HuH-7.5 (cell line): ENCODE measurements at places on chromosomes 11 and 22.

GRCh38 chr11:120137187-120137610 lies 714 bp downstream of the TRIM29 start:
- DNase-seq, result no peak

DNA sequence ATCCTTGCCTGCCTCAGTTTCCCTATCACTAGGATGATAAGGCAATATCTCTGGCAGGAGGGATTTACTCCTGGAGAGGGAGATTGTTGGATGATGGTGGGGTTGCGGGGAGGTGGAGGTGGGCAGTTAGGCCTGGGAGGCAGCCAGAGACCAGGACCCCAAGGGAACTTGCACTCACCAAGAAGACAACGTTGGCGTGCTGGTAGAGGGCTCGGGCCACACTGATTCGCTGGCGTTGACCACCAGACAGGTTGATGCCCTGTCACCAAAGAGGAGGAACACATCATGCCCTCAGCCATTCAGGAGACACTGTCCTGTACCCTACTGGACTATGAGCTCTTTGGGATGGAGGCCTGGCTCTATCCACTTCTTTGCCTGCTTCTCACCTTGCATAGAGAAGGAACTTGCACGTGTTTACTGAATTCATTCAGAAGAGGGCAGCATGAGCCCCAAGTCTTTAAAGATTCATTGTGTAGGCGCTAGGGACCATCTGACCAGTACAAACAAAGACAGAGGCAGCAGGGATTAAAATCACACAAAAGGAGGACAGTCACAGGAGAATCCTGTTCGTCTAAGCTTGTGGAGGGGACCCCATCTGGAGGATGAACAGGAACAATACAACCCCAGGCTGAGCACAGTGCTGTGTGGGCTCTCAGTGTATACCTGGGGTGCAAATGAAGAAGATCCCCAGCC lies 24.2 kb upstream of the KCNJ11 start:
- no peak for DNase-seq

- DNase-seq, result no peak
Observed at GRCh38 chr11:41954034-41954433, 494.6 kb upstream of the LRRC4C start.

DNA sequence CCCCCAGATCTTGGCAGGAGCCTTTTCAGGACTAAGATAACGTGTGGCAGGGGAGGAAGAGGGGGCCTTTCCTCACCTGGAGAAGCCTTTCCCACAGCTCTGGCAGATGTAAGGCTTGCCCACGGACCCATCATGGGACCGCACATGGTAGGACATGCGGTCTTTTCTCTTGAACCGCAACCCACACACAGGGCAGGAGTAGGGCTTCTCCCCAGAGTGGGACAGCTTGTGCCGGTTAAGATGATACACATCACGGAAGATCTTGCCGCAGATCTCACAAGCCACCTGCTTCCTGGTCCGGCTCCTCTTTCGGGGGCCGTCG lies 1.9 kb downstream of the PATZ1 start:
- no peak for DNase-seq

DNA sequence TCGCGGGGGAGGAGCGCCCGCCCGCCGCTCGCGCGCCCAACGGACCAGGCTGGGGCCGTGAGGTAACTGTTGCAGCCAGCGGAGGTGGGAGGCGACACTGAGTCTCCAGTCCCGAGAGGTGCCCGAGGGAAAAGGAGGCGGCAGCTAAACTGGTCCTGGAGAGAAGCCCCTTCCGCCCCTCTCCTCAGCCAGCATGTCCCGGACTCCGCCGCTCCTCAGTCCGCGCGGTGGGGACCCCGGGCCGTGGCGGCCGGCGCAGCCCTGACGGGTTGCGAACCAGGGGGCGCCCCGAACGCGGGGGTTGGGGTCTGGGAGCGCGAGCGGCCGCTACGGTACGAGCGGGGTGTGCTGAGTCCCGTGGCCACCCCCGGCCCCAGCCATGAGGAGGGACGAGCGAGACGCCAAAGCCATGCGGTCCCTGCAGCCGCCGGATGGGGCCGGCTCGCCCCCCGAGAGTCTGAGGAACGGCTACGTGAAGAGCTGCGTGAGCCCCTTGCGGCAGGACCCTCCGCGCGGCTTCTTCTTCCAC lies at the start of gene PDE3B:
Gene PDE3B, plus strand, starts transcription at position 108 of the 529 bp plus-strand sequence. Its CDS starts 272 bp downstream, at position 380.
- peak; percentile 86 for DNase-seq

DNA sequence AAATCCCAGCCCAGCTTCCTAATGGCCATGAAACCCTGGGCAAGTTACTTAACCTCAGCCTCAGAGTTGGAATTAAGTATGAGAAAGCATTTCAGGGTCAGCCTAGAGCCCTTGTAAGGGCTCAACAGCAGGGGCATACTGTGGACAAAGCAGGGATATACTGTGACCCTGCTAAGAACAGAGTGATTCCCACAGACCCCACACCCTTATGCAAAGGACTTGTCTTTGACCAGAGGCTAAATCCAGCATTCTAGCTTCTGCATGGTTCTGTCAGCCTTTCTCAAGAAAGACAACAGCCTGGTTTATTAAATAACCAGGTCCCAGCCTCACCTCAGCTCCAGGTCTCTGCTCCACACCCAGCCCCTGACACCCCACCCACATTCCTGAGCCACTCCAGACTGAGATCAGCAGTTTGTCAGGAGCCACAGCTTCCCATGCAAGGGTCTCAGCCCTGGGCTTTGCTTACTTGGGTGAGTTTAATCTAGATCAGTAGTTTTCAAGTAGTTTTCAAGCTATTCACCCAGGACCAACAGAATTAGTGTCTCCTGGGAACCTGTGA lies 69.2 kb downstream of the GALNT18 start:
- no peak for DNase-seq

DNA sequence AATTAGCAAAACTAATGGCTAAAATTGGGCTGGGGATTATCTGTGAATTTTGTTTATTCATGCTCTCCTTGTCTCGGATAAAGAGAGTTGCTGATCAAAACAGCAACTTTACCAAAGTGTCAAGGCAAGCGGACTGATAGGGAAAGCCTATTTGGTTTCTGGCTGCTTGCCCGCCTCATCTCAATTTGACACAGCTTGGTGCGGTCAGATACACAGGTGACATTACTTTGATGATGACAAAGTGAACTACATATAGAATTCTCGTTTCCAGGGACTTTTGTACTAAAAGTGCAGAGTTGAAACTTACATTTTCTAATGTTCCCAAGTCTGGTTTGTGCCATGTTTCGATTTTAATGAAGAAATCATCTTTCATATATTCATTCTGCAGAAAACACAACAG lies 22.8 kb downstream of the PITPNB start:
- no peak for DNase-seq

GRCh38 chr11:108522318-108522717 lies 24.1 kb upstream of the POGLUT3 start:
- DNase-seq, result no peak

GRCh38 chr11:131666617-131667016 lies 296.2 kb downstream of the NTM start:
- no peak for DNase-seq

DNA sequence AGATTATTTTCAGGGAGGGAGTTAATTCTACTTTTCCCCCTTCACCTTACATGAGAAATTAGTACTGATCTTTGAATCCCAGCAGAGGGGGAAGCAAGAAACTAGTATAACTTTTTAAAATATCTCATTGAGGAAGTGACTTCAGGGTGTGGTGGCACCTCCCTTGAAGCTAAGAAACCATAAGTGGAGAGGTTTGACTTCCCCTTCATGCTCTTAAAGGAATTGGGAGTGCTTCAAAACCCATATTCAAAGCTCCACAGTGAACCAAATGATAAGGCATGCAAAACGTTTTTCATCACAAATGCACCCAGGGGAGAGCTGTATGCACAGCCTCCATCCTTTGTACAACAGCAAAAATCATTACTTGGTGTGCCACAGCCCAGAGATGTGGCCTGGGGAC lies 540 bp downstream of the MS4A14 start:
- no peak for DNase-seq

DNA sequence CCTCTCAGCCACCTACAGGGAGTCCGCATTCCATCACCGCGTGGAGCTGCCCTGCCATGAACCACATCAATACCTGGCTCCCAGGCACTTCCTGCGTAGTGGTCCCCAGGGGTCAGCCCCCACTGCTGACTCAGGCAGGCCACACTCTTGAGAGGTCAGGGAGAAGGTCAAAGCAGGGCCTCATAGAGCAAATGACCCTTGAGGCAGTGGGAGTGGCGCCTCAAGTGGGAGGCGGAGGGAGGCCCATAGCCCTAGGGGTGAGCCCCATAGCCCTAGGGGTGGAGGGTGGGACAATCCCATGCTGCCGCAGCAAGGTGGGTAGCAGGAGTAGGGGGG lies 5.0 kb downstream of the PRDX5 start:
- no peak for DNase-seq

DNA sequence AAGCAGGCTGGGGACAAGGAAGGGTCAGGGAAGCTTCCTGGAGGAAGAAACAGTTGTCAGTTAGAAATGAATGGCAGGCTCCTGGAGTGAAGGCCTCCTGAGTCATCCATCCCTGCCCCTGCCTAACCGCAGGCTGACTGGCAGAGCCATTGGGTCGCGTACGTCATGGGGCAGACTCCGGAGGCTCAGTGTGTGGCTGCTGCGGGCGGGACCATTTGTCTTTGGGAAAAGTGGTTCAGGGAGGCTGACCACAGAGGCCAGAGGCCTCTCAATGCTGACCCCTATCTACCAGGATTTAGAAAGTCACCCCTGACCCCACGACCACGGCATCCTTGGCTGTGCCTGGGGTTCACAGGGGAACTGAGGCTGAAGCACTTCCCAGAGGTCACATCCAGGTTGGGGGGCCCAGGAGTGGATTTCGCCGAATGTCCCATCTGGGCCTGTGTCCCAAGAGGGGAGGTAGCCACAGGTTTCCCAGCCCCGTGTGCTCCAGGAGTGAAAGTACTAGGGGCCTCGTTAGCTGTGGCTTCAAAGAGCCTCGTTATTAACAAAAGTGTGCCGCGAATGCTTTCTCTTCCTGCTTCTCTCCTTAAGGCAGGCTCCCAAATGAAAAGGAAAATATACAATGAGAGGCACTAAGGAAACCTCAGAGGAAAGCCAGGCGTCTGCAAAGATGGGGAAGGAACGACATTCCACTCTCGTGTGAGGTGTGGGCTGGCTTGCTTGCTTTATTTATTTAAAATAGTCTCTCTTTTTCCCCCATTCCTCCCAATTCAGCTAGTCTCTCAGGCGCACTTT lies 58.9 kb downstream of the FLRT1 start:
- no peak for DNase-seq

DNA sequence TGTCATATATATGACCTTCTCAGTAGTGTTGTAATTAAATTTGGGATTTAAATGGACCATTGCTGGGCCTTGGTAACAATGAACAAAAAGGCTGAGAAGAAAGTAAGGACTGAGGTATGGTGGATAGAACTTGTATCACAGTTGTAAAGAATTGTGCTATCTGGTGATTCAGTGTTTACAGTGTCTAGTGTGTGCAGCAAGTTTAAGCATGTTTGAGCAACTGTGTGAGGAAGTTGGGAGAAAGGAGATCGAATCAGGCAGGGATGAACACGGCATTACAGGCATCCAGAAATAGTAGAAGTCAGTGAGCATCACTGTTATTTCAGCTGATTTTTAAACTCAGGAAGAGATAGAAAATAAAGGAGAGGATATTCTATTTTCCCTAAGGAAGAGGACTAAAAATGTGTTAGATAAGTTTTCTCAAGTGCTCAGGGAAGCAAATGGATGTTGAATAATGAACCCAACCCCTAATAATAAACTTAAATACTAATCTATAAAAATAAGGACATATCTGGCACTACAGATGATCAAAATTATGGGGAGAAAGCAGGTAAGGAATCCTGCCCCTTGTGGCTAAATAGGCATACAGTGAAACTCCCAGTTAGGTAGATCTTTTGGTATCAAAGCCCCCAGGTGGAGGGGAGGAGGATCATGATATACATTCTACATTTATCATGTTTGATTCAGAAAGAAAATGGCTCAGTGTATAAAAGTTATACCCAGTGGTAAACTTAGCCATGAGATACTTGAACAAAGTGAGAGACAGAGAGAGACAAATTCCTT lies 361.0 kb upstream of the ANO3 start:
- no peak for DNase-seq

DNA sequence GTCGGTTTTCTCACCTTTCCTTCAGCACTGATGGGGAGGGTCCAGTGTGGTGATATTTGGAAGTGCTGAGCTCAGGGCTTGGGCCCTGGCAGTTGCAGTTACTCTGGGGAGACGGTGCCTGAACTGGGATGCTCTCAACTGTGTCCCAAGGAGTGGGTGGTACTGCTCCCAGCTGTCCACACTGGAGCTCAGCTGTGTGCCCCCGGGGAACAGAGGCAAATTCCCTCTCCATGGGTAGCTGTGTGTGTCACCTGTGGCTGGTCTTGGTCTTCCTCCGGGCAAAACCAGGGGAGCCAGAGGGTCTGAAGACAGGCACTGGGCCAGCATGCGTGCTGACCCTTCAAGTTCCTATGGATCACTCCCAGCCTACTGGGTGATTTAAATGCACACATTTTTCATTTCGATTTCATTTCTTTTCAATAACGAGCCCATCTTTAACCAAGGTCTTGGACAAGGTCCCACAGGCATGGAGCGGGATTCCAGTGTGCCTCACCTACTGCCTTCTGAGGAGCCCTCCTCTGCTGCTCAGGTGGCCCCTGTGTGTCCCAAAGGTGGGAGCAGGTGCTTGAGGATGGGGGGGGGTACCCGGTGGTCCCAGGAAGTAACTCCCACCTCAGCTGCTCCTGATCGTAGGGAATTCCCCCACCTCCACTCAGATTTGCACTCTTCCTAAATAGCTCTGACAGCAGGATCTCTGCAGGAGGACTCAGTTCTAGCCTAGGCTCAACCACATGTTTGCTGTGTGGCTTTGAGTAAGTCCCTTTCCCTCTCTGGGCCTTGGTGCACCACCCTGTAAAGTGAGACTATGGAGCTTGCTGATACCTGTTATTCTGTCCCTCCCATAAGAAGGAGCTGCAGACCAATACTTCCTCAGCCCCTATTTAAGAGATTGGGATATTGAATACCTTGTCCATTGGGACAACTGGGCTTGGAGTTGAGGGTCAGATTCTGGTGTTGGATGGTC lies 16.8 kb downstream of the PRDM11 start:
- no peak for DNase-seq

GRCh38 chr11:8269636-8270035 lies 6.0 kb upstream of the LMO1 start:
- DNase-seq, result no peak

GRCh38 chr11:7706377-7706776 lies at the start of gene OVCH2:
Gene OVCH2, minus strand, starts transcription at chr11:7706477. Its CDS starts 83 bp downstream, at chr11:7706394.
- DNase-seq, result no peak

DNA sequence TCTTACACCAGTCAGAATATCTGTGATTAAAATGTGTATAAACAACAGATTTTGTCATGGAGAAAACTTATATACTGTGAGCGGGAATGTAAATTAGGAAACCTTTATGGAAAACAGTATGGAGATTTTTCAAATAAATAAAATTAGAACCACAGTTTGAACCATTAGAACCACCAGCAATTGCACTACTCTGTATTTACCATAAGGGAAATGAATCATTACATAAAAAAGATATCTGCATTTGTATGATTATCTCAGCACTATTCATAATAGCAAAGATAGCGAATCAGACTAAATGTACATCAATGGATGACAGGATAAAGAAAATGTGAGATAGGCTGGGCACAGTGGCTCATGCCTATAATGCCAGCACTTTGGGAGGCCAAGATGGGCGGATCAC lies 7.4 kb upstream of the OR52N4 start:
- DNase-seq, result no peak

GRCh38 chr11:28535677-28536076 lies 427.5 kb downstream of the METTL15 start:
- DNase-seq, result no peak

GRCh38 chr11:124717786-124718651 lies 21.7 kb upstream of the NRGN start:
- DNase-seq, result no peak
